ENCODE measurements at places on chromosomes 12 and 14.

GRCh38 chr14:56112781-56113180 is 5.4 kb upstream of the PELI2 start:
- DNase-seq, result no peak

DNA sequence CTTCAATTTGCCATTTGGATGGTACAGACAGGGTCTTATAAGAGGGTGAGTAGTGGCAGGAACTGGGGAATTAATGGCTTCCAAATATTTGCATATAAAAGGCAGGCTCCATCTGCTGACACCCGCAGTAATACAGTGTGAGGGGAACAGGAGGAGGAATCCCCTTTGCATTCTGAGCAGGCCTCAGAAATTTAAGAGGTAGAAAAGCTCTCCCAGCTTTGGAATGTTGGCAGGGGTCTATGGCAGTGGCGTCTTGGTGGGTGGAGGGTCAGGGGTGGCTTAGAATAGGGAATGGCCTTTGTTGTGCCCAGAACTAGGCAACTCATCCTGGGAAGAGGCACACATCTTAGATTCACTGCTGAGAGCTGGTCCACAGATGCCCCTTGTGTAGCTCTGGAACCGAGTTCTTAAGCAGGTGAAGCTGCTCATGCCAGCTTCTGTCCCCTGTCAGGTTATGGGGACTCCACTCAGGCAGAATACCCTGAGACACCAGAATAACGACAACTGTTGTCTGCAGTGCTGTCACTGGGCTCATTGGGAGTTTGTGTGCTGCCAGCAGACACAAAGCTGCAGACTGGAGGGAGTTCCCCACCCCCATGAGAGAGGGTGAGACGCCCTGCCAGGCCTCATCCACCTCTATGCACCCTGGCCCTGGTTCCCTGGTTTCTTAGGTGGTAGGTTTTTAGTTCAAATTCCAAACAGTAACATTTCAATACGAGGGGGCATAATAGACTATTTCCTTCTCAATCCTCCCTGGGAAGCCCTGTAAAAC is 190.2 kb downstream of the MON2 start:
- no peak for DNase-seq

DNA sequence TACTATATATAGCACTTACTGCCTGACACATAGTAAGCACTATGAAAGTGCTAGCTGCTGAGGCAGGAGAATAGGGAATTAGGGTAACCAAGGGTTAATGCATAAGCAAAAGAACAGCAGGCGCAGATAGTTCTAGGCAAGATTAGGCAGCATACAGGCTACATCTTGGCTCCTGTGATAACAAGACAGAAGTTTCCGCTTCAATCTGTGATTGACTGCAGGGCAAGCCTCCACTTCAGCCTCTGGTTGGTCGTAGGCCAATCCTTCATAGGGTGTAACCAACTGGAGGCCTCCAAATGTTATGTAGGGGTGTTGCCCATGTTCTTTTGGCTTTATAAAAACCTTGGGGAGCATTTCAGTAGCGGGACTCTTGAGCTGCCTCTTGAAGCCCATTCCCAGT is 46.9 kb downstream of the KLHL28 start:
- no peak for DNase-seq

DNA sequence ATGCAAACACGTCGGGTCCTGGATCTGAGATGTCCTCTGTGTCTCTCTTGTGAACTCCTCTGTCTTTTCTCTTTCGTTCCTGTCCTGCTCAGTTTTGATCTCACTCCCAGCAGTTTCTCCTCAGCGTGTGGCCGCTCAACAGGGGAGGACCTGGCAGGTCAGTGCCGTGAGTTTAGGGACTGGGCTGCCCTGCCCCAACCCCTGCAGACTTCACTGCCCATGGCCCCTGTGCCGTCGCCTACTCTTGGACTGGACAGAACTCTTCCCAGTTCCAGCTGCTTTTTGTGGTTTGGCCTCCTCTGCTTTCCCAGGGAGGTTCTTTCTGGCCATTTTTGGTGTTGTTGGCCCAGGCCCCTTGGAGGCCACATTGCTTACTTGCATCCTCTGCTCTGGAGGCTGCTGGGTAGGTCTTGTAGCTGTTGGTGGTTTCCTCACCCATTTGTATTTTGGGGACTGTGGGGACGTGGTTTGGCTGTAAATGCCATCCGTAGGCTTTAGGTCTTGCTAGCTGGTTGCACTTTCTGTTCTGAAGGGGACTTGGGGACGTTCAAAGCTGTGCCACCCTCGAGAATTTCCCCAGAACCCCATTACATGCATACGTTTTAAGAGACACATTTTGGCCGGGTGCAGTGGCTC is 20.0 kb upstream of the DNAH10 start:
- no peak for DNase-seq

DNA sequence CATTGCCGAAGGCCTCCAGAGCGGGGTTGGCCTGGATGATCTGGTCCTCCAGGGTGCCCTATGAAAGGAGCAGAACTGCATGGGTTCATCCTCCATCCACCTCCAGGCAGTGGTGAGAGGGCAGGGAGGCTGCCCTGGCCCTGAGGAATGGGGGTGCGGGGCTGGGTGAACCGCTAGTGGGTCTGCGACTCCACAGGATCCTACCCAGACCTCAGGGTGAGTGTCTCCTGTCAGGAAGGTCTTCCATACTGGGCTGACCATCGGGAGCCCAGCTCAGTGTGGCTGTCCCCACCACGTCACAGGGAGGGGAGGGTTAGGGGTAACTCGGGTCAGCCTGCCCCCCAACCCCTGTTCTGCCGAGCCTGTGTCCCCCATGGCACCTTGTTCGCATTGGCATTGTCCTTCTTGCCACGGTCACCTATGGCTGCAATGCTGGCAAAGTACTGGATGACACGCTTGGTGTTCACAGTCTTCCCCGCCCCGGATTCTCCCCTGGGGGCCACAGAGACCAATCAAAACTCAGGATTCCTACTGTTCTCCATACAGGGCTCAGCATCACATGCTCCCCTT is 3.7 kb downstream of the MYH6 start:
- DNase-seq, result no peak

- DNase-seq, result no peak
Measured at GRCh38 chr14:94461526-94462218, 9.1 kb upstream of the SERPINA11 start.

DNA sequence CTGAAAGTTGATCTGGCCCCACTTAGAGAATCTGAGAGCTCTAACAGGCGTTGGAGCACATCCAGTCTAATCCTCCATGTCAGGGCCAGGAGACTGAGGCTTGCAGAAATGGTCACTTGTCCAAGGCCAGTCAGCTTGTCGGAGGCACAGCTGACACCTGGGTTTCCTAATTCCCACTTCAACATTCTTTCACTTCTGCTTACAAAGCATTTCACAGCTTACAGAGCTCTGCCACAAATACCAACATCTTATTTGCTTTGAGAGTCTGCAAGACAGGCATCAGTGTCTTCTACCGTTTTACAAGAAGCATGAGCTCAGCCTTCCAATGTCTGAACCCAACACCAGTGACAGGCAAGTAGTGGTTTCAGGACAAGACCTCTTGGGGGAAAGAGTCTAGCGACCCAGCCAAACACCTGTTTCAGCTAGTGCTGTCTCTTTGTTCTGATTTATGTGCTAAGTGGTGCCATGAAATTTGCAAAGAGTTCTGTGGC is 31.8 kb downstream of the ISCA2 start:
- no peak for DNase-seq

GRCh38 chr12:109824731-109825130 is 8.5 kb downstream of the TRPV4 start:
- no peak for DNase-seq

GRCh38 chr12:127984386-127985055 is 282.4 kb upstream of the TMEM132C start:
- DNase-seq, result no peak

- DNase-seq, result no peak
Measured at GRCh38 chr12:8953773-8954402, 4.4 kb upstream of the M6PR start.

DNA sequence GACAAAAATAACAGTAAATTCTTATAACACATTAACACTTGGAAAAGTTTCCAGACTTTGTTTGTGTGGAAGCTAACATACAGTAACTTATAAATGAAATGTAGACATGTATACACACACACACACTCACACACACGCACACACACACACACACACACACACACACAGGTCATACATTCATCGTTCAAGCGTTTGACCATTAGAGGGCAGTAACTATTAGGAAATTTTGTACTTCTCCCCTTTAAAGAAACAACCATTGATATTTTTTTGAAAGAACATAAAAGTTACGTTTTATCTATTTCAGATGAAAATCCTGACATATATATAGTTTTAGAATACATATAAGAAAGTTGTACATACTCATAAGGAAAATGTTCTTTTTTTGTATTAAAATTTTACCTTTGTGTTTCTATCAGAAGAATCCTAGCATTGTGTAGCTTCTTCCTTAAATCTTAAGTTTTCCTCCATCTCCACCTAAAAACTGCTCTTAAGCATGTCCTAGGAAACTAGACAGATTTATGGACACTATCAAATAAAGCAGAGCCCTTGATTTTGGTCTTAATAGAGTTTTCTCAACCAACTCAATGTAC is 29.0 kb downstream of the PTPRQ start:
- no peak for DNase-seq

GRCh38 chr12:90071996-90072395 is 363.4 kb upstream of the ATP2B1 start:
- DNase-seq, result no peak

DNA sequence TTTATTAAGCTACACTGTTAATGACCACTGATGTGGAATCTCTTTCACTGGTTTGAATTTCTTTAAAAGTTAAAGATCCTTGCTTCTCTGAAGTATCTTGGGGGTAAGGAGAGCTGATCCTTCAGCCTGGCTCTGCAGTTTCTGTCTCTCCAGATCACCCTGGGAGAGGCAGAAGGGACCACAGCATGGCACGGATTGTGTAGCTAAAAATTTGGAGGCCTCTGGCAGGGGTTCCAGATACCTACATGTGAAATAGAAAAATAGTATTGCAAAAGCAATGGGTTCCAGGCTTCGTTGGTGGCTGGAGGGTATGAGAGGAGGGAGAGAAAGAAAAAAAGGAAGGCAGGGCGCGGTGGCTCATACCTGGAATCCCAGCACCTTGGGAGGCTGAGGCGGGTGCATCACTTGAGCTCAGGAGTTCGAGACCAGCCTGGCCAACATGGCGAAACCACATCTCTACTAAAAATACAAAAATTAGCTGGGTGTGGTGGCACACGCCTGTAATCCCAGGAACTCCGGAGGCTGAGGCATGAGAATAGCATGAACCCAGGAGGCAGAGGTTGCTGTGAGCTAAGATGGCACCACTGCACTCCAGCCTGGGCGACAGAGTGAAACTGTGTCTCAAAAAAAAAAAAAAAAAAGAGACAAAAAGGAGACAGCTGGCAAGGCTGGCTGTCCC is 3.4 kb downstream of the CHST11 start:
- DNase-seq, result no peak

DNA sequence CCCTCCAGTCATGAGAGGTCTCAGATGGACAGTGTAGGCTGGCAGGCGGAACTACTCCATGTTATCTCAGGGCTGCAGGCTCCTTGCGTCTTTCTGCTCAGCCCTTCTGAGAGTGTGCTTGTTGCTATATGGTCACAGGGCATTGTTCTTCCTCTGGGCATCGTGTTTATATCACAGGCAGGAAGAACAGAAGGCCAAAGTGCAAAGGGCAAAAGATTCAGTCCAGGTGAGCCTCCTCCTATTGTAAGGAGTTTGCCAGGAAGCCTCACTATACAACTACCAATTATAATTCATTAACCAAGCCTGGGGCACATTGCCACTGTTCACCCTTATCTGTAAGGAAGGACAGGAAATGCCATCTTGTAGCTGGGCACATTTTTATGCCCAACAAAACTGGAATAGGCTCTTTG is 195.5 kb upstream of the KITLG start:
- DNase-seq, result no peak

DNA sequence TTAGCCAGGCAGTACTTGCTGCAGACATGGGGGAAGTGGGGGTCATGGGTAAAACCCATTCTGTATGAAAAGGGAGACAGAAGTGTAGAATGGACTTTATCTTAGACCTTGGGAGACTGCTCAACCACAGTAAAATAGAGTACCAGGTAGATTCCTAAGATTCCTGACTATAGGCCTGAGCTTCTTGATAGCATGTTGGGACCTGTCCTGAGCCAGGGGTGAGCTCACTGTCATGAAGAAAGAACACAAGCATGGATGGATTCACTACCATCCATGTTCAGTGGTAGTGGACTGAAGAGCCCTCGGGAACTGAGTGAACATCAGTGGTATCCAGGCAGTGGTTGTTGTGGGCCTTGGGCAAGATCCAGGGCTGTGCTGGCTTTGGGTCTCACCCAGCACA is 1003.8 kb downstream of the TMTC2 start:
- DNase-seq, result no peak

DNA sequence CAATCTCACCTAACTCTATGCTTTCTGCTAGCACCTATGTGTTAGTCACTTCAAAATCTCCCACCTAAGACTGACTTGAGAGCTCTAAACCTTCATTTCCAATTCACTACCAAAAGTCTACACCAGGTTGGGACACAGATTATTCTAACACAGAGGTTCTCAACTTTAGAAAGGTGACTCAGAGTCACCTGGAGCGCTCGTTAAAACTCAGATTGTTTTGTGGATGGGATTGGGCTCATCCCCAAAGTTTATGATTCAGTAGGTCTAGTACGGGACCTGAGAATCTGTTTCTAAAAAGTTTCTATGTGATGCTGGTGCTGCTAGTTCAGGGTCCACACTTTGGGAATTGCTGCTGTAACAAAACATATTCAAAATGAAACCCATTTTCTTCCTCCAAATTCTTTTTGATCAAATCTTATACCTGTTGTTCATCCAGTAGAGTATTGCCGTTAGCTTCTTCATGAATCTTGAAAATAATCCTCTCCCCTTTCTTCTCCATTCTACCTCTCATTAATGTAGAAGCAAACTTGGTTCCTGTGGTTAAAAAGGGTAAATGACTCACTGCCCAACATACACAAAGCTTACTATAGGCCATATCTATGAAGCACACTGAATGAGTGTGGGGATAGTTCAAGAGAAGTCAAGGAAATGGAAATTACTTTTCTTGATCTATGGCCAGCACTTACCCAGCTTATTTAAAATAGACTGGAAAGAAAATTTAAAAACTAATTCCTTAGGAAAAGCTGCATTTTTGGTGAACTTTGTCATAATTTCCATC is 206.7 kb downstream of the KIF21A start:
- DNase-seq, result no peak

DNA sequence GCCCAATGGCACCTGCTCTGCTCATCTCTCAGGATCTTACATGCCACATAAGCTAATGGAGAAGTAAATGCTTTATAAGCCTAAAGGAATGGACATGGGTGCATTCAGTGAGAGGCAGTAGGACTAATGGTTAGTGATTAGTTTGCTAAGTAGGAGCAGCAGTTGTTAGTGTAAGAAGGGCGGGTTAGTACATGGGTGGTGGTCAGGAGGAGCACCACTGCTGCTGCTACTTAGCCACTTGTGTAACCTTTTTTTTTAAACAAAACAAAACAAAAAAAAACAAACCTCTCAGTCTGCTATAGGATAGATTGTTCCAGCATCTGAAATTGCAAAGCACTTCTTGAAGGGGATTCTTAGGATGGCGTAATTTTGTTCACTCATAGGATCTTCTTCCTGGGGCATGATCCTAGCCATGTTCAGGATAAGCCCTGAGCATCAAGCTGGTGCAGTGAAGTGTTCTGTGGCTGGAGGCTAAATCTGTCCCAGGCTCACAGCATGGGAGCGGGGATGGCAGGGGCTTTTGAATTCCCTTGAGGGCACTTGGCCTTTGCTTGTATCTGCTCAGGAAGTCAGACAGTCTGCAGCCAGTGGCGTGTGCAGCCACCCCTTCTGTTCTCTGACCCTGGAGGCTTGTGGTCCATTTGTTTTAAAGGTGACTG is 63.6 kb downstream of the CHST11 start:
- DNase-seq, result no peak
